ENCODE measurements at places on chromosomes 3 and 15.

GRCh38 chr3:126498461-126498860, 19.1 kb downstream of the UROC1 start:
- DNase-seq = no peak

GRCh38 chr15:78422571-78423340, 15.3 kb upstream of the IREB2 start:
- peak; percentile 32 for DNase-seq

GRCh38 chr3:179811321-179812095, 158.7 kb downstream of the USP13 start:
- no peak for DNase-seq

DNA sequence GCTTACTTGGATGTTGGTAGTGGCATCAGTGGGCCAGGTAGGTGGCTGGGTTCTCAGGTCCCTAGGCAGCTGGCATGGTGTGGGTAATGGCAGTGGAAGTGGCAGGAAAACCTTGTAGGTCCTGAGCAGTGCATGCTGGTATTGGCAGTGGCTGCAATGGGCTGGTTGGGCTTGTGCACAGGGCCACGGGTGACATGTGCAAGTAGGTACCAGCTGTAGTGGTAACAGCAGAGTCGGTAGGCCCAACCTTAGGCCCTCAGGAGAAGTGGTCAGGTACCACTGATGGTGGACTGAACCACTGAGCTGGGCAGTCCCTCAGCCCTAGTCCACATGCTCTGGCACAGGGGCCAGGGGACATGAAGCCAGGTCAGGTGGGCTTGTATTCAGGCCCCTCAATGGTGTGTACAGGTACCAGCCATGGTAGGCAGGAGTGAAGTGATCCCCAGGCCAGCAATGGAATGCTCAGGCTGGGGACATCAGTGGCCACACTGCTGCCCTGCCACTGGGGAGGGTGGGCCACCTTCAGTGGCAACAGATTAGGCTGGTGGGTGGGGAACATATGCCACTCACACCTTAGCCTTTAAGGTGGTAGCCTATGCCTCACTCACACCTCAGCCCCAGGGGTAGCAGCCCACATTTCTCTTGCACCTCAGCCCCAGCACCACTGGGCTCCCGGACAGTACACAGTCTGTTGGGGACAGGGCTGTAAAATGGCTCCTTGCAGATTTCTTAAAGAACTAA, 118.1 kb downstream of the LRRK1 start:
- no peak for DNase-seq

GRCh38 chr3:38980938-38981337, 70.8 kb downstream of the SCN11A start:
- DNase-seq = no peak

DNA sequence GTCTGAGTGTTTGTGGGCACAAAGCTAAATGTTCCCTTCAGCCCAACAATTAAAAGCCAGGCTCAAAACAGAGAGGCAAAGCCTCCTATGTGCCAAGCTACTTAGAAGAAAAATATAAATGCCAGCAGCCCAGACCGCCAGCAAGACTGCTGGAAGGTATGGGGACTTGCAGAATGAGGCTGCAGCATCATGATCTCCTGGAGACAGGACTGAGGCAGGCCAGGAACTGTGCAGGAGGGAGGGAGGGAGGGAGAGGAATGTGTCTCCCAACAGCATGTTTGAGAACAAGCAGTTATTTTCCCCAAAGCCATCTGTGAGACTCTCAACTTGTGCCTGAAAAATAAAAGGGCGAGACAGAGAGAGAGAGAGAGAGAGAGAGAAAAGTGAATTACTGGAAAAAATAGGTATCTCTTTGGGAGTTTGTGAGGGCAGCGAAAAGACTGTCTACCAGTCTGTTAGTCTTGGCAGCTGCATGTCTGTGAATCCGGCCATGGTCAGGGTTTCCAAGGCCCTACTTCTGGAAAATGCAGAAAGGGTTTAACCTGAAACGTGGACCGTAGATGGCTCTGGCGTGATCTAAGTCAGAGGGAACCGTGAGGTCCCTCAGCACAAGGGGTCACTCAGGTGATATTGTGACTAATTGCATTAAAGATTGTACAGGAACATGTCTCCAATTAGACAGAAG, 139.7 kb upstream of the COL8A1 start:
- no peak for DNase-seq

- no peak for DNase-seq
Measured at GRCh38 chr15:47027322-47027946, 689.9 kb upstream of the SEMA6D start.

DNA sequence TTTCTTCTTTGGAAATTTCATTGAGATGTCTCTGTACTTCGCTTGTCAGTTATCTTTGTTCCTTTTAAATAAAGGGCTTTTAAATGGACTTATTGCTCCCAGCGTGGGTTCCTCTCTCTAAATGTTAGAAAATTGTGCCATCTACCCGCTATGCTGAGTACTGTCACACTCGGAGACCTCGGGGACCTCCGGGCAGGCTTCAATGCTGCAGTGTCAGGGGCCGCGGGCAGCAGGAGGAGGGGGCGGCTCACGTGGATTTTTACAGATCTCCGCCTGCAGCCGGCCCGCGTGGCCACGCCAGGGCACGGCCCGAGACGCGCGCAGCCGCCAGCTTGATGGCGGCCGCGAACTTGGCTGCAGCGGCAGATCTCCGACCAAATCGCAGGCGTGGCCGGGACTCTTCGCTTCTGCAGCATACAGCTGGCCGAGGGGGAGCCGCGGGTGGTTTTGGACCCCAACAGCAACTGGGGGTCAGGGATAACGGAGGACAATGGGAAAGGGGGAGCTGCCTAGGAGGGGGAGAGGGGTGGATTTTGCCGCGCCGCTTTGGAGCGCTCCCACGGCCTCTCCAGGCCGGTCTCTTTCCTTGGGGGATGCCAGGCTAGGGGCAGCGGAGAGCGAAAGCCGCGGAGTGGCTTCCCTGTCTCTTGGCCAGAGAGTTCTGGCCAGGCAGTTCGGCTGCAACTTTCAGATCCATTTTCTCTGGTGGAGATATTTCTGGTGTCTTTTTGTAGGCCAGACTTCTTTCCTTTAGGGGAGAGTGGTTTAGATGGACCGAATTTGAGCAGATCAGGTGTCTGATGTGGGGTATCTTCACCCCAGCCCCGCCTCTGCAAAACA, 15.3 kb downstream of the NR2F2 start:
- DNase-seq = no peak

DNA sequence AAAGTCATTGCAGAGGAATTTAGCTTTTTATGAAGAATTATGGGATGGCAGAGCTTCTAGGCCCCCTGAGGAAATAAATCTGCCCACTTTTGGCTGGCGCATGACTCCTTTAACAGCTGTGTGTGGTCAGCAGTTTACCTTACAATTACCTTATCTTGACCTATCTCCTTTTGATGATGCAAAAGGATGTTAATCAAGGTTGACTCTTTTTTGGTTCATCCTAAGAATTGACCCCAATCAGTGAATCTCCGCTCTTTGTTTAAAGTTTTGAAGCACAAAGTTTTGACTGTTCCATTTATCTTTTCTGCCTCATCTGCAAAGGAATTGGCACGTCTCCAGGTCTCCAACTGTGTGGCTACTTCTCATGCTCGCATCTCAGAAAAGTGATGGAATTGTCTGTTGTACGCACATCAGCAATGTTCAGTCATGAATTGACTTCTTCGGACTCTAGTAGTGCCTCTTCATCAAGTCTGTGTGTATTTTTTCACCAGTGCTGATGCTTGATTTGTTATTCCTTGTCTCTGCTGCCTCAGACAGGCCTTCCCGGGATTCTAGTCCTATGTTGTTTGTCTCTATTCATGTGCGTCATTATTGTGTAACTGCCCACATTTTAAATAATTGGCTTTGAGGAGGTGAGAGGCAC, 196.2 kb upstream of the CFAP20DC start:
- no peak for DNase-seq

DNA sequence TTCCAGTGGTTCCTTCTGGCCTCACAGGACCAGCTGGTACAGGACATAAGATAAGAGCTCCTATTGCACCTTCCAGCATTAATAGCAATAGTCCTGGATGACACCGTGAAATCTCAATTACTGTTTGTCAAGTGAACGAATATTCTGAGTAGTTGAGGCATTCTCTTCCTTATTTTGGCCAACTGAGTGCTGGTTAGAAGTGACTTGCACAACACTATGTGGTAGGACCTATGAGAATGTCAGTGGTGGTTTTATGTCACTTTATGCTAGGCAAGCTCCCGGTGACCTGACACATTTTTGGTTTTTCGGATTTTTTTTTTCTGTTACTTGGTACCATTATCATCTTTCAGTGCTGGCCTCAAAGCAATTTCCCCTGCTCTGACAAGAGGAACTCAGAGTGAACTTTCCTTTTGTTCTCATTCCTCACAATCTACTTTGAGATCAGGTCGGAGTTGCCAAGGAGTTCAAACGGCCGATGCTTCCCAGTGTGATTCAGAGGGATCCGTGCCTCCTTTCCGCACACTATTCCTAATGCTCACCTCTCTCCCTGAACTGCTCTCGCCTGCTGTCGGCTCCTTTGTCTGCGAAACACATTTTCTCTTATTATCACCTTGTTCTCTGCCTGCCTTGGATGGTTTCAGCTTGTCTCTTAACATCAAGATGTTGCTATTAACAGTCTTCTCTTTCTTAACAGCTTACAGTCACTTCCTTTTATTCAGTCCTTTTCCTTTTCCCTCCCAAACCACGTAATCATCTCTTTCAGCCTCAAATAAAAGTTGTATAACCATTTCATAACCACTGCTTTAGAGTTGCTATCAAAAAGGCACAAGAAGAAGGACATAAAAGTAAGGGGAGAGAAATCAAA, 35.8 kb downstream of the QTRT2 start:
- DNase-seq = no peak

DNA sequence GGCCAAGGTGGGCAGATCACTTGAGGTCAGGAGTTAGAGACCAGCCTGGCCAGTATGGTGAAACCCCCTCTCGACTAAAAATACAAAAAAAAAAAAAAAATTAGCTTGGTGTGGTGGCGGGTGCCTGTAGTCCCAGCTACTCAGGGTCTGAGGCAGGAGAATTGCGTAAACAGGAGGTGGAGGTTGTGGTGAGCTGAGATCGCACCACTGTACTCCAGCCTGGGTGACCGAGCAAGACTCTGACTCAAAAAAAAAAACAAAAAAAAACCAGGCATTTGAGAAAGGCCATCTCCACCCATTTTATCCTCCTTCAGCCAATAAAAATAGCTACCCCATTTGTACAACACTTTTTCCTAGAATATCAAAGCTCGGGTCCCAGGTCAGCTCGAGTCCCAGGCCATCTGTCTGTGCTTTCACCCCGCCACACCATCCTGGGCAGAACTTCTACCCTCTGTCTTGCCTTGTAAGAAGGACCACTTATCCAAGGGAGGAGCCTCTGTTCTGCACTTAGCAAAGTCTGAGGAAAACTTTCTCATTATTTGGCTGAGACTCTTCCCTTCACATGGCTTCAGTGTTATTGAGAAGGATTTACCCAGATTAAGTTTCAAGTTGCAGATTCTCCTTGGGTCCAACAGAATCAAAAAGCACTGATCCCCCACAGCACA, 99.1 kb downstream of the MESD start:
- DNase-seq = no peak

DNA sequence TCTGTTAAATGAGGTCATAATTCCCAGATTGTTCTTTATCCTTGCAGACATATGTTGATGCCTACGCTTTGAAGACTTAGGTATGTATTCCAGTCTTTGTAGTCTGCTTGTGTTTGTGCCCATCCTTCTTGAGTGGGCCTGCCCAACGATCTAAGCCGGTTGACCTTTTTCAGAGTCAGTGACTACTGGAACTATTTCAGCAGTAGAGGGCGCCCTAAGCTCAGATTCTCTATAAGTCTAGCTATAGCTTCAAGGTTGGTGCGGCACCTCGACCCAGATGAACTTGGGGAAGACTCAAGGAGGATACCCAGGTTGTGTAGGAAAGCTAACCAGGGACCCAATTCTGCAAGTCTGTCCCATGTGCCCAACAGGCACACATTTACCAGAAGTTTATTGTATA, 228.8 kb upstream of the PPP2R3A start:
- no peak for DNase-seq

GRCh38 chr15:56783156-56783856, 50.0 kb upstream of the ZNF280D start:
- no peak for DNase-seq

GRCh38 chr15:27324886-27325615, 354.1 kb downstream of the GABRG3 start:
- DNase-seq = no peak

GRCh38 chr3:59654480-59655417, 604.9 kb upstream of the CFAP20DC start:
- DNase-seq = no peak

DNA sequence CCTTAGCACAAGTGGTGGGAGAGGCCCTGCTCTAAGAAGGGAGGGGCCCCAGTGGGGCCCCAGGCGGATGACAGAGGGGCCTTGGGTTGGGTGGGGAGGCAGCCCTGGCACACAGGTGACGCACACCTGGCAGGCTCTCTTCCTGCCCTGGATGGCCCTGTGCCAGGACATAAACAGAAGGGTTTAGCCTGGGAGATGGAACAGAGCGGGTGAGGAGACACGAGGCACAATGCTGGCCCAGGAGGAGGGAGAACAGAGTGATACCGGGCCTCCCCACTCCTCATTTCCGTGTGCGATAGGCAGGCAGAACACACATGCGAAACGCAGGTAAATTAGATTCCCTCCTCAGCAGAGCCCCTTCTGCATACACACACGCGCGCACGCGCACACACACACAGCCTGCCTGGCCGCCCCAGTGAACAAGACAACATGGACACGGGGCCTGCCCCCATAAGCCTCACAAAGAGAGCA, 39.8 kb downstream of the IDH2 start:
- no peak for DNase-seq

DNA sequence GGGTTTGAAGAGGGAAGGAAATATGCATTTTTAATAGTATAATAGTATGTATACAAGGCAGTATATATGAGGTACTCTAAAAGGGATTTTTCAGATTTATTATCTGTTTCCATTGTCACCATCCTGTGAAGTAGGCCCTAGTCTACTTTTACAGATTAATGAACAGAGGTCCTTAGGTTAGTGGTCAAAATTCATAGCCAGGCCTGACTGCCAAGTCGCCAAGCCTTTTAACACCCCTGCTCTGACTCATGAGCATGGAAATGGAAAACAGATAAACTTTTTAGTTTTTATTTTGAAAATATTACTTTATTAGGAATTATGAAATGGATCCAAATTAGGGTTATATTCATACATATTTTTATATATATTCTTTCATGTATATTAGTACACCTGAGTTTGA, 146.9 kb downstream of the BBX start:
- no peak for DNase-seq

DNA sequence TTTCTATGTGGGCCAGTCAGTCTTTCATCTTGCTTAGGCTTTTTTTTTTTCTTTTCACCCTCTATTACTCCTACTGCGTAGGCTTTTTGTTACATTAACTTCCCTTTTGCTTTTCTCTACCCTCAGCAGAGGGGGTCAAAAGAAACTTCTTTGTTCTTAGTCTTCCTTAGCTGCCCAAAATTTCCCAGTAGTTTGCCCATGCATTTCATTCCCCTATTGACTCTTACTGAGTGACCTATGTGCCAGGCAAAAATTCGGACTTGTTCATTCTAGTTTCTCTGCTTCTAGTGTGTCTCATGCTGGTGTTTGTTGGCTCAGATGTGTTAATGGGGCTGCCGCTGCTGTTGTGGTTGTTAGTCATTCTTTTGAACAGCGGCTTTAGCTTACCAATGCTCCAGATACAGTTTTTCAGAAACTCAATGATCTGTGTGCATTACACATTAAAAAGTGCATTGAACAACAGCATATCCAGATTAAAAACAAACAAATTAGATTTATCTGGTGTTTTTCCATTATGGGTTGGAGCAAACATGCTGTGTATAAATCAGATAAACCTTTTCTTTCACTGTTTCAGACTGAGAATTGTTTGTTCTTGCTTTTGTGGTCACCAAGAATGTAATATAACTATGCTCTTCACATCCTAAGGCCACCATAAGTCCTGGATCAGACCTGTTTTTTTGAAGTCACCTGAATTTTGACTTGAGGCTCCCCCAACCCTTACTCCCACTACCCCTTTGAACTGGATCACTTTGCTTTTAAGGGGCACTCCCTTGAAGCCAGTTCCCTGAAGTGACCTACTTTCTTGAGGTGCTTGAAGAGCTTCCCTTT, 43.1 kb downstream of the PDE8A start:
- no peak for DNase-seq

All from activated CD4-positive, CD25-positive, alpha-beta regulatory T cell (primary cell).